Activated T-cell treated with anti-CD3 and anti-CD28 coated beads for 48 hours (primary cell): ENCODE measurements at places on chromosomes 2 and 18.

DNA sequence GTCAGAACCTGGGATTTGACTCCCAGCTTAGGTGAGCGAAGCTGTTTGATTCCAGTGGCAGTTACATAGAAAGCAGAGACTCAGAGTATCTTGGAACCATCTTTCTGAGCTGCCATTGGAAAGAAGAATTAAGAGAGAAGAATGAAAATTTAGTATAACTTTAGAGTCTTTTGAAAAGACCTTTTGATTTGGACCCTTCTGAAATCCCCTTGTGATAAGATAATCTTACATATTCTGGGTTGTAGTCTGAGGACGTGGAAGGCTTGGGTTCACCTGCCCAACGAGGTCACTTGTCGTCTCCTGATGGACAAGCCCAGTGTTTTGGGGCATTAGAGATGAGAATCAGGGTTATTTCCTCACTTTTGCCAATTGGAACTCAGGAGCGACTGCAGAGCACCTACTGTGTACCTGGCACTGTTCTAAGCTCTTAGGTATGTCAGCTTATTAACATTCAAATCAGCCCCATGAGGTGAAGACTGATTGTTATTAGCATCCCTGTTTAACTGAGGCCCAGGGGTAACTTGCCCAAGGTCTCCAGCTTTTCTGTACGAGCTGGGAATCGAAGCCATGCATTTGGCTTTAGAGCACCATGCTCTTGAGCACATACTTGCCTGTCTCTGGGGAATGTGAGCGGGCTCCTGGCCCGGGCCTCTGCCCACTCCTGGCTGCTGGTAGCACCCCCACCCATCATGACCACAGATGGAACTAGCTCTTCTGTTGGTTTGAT is 2.9 kb downstream of the HK2 start:
- no peak for DNase-seq

- no peak for DNase-seq
Measured at GRCh38 chr2:2000724-2001061, 256.4 kb upstream of the PXDN start.

- DNase-seq: no peak
Measured at GRCh38 chr2:76008001-76008702, 297.4 kb upstream of the GCFC2 start.

GRCh38 chr2:37982847-37983246 is 57.8 kb downstream of the RMDN2 start:
- no peak for DNase-seq

GRCh38 chr18:5463390-5463789 is 80.4 kb downstream of the EPB41L3 start:
- no peak for DNase-seq

- no peak for DNase-seq
Measured at GRCh38 chr18:9574473-9575115, 39.8 kb downstream of the PPP4R1 start.

DNA sequence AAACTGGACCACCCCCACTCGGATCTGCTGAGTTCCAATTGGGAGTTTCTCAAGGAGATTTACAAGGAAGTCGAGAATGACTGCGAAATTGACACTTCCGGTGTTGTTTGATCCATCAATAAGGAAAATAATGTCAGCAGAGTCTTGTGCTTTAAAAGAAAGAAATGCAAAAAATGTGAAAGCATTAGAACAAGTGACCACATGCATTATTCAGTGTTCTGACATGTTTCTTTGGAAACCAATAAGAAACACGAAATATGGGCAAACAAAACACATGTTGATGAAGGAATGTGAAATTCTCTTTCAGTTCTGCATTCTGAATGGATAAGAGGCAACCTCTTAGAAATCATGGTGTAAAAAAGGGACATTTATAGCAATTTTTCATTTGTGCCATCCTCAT is 25.9 kb downstream of the COL6A3 start:
- DNase-seq: no peak

GRCh38 chr2:138084206-138084605 is 119.9 kb downstream of the HNMT start:
- DNase-seq: no peak

GRCh38 chr2:49043405-49043982 is 110.8 kb downstream of the FSHR start:
- no peak for DNase-seq

- no peak for DNase-seq
Measured at GRCh38 chr2:160928854-160929301, 231.3 kb upstream of the TANK start.
